GM12878 (cell line): ENCODE measurements at places on chromosomes 1 and 21. TPM values are rescaled to one million over a fixed set of nuclear protein-coding genes. Genes with fewer than 3 reads are reported as not detected.

GRCh38 chr1:243849421-243850201, 432 bp downstream of the AKT3 start:
- DNase-seq: no peak

The TMEM82 gene
- polyA plus RNA-seq: not detected in 2 replicates

DNA sequence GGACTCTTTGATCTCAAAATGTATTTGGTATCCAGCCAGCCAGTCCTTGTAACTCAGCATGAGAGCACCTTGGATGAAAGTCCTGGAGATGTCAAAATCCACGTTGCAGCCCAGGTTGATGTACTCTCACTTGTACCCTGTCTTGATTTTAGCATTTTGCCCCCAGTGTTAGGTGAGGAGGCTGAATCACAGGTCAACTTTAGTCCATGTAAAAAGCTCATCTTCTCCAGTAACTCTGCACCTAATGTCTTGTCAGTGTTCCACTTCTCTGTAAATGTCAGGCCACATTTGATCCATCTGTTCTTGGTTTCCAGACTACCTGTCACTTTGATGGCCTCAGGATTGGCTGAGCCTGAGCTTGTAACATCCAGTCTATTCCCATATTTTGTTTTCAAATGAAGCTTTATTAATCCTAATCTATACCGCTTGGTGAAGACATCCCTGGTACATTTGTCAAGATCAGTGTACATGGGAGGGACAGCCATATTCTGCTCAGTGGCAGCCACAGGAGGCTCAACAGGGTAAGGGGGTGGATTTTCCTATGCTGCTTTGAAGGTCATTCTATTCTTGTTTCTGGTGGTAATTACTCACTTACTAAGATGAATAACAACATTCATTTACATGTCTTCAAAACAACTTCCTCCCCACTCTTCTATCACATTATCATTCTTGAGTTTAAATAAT, 24.1 kb upstream of the FCRL3 start:
- no peak for DNase-seq

The RHEX gene
- 2.7 and 3.9 TPM in 2 replicates for polyA plus RNA-seq

DNA sequence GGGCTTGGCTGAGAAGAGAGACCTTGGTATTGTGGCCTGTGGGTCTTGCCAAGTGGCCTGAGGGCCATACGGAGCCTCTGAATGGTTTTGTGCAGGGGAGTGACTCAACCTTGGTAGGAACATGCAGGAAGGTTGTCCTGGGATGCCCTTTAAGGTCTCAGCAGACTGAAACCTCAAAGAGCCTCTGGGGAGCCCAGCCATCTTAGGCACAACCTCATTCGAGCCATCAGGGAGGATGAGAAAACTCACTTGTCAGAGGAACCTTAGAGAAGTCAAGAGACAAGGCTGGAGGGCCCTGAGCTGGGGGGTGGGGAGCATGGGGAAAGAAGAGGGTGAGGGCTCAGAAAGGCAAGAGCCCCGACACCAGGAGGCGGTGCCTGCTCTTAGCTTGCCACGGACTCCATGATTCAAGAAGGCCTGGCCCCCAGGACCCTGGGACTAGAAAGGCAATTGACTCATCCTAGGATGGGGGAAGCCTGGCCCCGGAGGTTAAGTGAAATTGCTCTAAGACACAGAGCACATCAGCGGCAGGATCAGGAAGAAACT, 13.0 kb downstream of the IFI6 start:
- peak; percentile 62 for DNase-seq

- DNase-seq: no peak
Observed at GRCh38 chr21:45390121-45390751, 14.7 kb upstream of the COL18A1 start.

The NPPA gene
- 0.31 and 0.46 TPM in 2 replicates for polyA plus RNA-seq

- DNase-seq: no peak
Observed at GRCh38 chr1:232766904-232767303, 38.3 kb upstream of the MAP10 start.

The ANKRD34A gene
- polyA plus RNA-seq: 1.0 and 1.5 TPM in 2 replicates

DNA sequence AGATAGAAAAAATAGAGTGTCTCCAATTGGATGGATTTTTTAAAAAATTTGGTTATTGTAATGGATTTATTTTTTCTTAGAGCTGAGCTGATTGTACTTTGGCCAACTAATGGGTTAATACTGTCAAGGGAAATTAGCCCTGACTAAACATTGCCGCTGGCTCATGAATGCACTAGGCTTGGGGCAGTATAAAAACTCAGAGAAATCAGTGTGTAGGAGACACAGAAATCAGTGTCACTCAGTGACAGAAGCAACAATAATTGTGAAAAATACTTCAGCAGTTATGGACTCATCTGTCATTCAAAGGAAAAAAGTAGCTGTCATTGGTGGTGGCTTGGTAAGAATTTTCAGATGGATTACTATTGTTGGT, at the start of gene KMO:
TSS of gene KMO (plus strand) at position 217 of the 370 bp plus-strand sequence. CDS start at position 284, 67 bp downstream.
- no peak for DNase-seq

GRCh38 chr1:67560580-67561255, 124.3 kb upstream of the GADD45A start:
- no peak for DNase-seq

DNA sequence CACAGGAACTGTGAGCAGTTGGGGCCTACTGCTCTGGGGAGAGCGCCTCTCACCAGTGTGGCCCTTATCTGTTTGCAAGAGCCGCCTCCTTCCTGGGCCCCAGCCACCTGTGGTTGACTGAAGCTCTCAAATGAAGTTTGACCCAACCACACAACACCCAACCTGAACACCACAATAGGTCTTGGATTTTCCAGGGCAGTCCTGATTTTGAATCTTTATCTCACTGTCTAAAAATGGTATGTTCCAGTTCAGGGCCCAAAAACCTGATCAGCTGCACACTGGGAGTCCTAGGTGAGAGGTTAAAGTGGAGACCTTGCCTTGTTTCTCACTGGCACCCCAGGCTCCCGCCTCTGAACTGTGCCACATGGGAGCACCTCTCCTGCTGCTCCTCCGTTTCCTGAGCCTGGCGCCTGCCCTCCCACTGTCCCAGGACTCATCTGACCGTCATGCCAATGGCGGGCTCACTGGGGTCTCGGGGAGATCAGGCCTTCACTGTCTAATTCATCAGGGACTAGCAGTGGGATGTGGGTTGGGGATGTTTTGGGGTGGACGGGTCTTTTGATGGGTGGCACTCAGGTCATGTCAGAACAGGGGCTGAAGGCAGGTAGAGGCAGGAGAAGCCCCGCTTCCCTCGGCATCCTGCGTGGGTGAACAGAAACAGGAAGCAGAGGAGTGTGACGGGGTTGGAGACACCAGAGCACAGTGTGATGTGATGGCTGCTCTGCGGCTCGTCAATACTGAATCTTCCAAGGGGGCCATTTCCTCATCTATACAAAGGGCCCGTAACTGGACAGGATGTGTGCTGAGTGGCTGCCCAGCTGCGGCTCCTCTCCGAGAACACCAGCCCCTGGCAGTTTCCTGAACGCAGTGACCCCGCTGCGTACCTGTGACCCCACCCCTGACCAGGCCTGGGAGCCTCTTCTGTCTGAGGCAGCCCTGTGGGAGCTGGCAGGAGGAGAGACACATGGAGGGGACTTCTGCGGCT, 59.6 kb upstream of the ITPKB start:
- DNase-seq: peak; percentile 47

DNA sequence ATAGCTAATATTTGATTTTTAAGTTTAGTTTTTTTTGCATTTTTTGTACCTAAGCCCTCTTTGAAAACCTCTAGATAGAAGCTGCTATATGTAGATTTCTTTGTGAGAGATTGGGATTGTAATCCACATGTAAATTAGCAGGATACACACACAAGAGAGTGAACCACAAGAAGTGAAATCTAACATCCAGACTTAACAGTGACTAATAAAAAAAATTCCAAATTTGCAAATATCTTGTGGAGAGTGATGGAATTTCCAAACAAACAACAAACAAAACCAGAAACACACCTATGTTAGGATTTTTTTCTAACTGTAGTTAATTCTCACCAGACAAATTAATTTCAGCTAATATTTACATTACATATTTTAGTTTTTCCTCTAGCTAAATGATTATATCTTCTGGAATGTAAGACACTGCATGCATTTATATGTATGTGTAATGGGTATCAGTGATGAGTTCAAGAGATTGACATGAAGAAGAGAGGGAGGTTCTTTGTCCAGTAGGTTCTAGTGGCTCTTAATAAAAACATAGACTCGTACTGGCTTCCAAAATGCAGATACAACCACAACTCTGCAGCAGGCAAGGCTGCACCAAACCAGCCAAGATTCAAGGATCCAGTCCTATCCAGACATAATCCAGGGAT, 12.8 kb downstream of the CLDN17 start:
- DNase-seq: no peak

GRCh38 chr1:201630582-201630981, 91.7 kb downstream of the NAV1 start:
- no peak for DNase-seq
